ENCODE measurements at places on chromosomes 3 and 15.

DNA sequence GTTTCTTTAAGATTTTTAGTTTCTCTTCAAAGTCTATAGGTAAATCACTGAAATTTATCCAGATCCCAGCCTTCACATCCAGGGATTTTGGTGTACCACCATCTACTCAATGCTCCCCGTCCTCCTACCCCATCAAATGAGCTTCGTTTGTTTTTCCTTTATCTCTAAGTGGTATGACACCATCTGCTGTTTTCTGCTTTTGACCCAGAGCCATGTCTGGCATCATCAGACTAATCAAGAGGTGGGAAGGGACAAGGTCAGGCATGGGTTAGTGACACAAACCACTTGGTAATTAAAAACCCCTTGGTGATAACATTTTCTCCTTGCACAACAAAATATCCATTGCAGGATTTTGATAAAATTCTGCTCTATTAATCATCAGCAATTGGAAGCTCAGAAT lies 92.7 kb upstream of the GOLGA8J start:
- no peak for DNase-seq

GRCh38 chr15:33201491-33202231 lies 7.1 kb upstream of the FMN1 start:
- DNase-seq: peak; percentile 64

GRCh38 chr3:49001155-49001554 lies 6.0 kb upstream of the WDR6 start:
- no peak for DNase-seq

DNA sequence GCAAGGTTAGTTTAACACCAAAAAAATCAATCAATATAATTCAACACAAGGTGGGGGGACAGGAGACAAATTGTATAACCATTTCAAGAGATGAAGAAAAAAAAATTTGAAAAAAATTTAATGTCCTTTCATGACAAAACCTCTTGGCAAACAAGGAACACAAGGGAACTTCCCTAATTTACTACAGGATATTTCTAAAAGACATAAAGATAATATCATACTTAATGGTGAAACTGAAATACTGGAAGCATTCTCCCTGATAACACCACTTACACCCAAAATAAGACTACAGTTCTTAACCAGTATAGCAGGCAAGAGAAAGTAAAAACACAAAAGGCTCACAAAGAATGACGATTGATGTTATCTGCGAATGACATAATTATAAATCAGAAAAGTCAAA lies 44.7 kb downstream of the IFT57 start:
- no peak for DNase-seq

DNA sequence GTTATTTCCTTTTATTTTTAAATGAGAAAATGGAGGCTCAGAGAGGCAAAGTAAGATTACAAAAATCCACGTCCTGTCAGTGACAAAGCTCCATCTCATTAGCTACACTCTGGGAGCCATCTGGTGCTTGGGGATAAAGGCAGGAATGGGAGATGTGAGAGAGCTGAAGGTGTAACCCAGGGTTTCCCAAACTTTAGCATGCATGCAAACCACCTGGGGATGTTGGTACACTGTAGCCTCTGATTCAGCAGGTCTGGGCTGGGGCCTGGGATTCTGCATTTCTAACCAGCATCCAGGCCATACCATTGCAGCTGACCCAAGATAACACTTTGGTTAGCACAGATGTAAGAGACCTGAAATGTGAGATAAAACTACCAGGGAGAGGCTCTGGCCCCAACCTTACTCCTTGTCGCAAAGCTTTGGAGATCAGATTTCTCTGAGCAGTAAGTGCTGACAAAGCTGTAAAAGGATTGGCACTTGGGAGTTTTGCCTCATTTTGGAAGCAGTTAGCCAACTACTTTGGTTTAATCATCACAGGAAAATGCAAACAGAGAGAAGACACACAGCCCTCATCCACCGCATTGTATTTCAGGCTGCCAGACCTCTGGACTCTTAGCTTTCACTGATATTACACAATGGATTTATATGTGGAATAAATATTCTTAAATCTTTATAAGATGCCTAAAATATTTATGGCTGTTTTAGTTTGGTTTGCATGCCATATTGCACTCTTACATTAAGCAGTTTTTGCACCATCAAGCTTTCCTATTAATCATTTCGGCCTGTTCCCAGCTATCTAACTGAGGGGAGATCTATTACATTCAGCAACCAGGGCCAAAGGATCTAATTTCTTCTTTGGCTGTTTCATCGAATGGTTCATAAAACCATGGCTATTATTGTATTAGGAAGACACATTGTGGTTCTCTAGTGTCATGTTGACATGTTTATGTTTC lies 263.0 kb downstream of the EBLN2 start:
- DNase-seq: no peak

DNA sequence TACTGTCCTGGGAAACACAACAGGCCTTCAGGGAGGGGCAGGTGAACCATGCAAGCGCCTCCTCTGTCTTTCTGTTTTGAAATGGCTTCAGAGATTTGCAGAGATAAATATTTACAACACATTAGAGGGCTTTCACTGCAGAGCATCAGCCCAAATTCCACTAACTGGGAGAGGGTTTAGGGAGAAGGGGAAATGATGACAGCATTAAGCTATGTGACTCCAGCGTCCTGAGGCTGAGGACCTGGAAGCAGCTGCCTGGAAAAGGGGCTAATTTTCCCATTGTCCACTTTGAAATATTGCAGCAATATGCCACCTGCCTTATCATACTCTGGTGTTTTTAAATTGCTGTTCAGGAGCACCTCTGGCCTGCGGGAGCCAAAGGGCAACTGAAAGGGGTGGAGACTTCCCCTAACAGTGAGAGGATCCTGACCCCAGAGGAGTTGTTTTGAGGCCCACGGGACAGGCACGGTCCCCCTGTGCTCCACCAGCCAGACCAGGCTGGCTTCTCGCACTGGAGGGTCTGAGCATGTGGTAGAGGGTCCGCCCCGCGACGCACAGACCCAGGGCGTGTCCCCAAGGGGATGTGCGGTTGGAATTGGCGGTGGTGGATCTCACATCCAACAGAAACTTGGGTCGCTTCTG lies 110.6 kb downstream of the XXYLT1 start:
- no peak for DNase-seq
